ENCODE measurements at places on chromosomes 6 and 20.

- no peak for DNase-seq
Observed at GRCh38 chr20:58645412-58645968, 5.6 kb upstream of the STX16 start.

DNA sequence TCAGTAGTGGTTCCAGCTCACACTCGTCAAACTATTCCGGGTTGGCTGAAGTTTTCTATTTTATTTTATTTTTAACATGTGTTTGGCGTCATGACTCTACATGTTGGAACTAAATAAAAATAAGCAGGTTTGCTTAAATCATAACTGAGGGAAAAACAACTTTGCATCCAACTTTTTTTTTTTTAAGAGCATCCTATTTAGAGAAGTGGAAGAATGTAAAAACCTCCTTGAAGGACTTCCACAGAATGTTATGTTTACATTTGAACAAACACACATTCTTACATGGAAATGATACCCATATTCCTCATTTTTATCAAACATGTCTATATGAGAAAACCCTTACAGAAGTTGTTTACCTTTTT lies 659 bp downstream of the PRDM1 start:
- no peak for DNase-seq

DNA sequence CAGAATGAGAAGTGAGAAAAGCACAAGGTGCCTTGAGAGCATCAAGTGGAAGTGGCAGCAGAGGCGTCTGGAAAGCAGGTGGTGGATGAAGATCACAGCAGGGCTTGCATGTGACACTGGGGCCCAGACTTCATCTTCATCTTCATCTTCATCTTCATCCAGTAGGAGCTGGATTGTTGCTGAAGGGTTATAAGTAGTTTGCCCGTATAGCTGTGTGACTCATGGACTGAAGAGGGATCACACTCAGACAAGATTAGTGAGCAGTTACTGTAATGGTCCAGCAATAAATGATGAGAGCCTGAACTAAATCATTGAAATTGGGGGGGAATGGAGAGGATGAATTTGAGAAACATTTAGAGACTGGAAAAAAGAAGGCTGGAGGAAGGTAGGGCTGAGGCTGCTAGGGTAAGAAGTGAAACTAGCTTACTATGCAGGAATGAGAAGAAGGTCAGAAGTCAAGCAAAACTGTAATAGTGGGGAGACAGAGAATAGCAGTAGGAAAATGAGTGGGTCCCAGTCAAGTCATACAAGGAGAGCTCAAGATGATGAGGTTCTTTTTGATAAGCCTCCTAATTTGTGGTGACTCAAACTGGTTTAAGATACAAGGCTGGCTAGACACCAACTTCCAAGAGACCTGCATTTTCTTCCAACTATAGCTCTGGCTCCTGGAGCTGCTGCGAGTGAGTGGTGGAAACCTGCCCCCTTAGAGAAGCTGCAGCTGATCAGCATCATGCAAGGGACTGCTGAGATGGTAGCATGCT lies 92.3 kb upstream of the BEND6 start:
- no peak for DNase-seq

DNA sequence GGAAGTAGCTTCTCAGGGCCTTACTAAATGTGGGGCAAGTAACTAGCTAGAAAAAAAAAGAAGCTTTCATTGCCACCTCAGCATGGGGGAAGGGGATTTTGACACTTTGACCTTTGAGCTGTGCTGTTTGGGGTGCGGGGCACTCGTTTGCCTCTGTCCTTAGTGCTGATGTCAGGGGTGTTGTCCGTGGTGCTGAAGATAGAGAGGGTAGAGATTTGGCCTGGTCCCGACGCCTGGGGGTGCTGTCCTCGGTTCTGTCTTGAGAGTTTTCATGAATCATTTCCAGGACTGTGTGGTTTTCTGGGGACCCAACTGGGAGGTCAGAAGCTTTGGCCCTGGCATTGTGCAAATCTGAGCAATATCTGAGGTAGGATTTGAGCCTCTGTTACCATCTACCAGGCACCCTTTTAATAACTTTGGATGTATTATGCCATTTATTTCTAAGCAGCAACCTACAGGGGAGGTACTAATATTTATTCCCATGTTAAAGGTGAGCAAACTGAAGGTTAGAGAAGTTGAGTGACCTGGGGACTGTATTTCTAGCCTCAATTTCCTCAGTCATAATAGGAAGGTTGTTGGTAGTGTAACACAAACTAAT lies 78.0 kb downstream of the DLGAP4 start:
- DNase-seq: no peak

GRCh38 chr6:149484733-149485700 lies at the start of gene ZC3H12D:
ZC3H12D (minus strand) TSS chr6:149485014; CDS start chr6:149474543, 10,471 bp downstream.
- no peak for DNase-seq

GRCh38 chr20:57907131-57908000 lies 197.6 kb upstream of the PMEPA1 start:
- no peak for DNase-seq

DNA sequence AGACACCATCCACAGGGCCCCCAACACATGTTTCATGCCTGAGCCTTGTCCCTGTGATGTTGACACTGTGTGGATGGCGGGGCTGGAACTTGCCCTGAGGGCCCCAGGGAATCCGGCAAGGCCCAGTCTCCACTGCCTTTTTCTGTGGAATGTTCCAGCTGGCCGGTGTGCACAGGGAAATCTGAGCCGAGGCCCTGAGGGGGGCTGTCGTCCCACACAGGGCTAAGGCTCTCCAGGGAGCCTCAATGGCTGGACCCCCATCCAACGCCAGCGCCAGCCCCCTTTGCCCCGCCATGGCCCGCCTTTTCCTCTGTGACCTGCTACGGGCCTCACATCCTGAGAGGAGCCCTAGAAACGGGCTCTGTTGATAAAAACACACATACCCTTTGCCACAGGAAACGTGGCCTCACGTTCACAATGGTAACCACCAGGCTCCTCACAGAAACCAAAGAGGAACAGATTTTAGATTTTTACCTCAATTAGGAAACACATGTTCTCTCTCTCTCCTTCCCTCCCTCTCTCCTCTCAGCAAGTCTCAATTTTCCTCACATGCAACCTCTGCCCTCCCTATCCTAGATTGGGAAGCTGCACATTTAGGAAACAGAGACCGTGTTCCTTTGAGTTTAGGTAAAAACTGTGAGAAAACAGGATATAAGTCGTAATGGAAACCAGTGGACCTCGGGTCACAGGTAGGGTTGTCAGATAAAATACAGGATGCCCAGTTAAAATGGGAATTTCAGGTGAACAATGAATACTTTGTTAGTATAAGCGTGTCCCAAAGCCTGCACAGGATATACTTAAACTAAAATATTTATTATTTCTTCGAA lies 13.7 kb upstream of the ZNF831 start:
- DNase-seq: no peak

GRCh38 chr6:79841577-79842375 lies 105.6 kb downstream of the ELOVL4 start:
- DNase-seq: no peak

DNA sequence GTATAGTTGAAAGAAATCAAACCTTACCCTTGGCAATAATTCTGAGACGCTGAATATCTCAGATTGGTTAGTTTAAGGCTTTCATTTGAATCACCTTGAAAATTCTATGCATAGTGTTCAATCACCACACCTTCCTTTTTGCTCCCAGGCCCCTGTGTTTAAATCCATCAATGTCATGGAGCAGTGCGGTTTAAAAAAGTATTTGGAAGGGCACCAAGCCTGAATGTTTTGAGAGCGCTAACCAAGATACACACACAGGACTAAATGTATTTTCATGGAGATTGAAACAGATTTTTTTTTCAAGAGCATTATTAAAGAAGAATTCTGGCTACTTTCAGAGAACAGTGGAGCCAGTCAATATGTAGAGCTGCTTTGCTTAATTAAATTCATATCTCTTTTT lies 195.7 kb downstream of the CENPW start:
- DNase-seq: no peak

DNA sequence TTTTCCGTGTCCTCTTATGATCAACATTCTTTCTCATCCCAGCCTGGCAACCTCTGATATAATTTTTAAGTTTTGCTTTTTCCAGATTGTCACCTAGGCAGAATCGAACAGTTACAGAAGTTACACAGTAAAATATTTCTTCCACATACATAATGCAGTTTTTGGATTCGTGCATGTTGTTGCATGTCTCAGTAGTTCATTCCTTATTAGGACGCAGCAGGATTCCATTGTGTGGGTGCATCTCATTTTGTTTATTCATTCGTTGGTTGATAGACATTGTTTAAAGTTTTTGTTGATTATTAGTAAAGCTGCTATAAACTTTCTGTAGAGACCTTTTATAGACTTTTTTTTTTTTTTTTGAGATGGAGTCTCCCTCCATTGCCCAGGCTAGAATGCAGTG lies 284.3 kb upstream of the FERMT1 start:
- DNase-seq: no peak

GRCh38 chr6:132316970-132317369 lies 84.3 kb downstream of the MOXD1 start:
- no peak for DNase-seq

- no peak for DNase-seq
Observed at GRCh38 chr6:135699705-135700104, 151.8 kb upstream of the PDE7B start.

DNA sequence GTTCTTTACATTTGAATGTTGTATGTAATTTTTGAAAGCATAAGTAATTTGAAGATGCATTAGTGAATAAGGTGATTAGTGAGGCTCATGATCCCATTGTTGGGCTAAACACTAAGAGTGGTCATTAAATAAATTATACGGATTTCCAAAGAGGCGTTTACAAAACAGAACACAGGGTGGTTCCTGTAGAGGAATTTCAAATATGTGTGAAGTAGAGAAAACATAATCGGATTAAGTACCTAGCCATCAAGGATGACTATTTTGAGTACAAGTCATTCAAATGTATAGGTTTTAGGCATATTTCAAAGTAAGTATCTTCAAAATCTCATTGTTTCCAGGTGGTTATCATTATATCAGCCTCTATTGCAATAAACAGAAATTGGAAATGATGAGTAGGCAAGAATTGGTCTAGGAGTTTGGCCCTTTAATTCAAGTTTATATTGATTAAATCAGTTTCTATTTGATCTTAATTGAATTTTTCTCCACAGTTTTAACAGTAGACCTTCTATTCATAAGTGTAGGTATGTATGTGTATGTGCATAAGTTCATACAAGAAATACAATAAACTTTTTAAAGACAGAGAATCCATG lies 94.8 kb downstream of the MYLK4 start:
- no peak for DNase-seq

DNA sequence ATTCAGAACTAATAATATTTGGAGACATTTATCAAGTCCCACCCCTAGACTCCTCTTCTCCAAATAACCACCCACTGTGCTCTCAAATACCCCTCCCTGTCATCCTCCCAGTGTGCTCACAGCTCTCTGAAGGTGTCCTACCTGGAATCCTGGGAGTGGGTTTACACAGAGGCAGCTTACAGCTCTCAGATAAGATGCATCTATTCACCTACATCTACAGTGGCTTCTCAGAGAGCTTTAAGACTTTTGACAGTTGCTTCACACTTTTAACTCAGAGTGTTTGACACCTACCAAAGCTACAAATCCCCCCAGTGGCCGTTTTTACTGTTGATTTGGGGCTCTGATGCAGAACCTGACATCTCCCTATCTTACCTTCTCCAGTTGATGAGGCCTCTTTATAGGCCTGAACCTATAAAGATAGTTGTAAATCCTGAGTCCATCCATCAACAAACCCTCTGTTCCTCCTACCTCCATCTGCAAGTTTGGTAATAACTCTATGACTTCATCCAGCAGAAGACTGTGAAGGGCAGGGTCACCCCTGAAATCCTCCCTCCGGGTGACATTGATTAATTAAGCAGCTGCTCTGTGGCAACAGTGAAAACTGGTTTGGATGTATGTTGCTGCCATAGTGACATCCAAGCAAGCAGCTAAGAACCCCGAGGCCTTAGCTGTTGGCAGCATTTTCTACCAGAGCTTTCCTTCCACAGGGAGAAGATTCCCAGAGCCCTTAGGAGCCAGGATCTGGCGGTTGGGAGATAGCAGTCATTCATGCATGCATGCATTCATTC lies 226.1 kb upstream of the RREB1 start:
- DNase-seq: no peak

DNA sequence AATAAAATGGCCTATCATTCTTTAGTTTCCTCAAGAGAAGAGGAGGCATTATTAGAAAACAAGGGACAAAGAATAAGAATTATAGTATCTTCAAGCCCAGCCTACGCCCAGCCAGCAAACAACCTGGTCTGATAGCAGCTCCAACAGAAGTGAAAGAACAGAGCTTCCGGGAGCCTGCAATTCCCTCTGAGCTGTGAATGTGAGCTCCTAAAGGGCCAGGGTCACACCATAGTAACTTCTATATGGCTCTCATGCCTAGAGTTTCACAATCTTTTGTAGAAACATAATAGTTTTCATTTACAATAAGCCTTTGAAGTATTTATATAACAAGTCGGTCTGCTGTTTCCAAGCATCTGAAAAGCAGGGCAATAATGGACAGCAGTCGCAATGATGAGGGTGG lies 116.5 kb downstream of the SMLR1 start:
- no peak for DNase-seq

DNA sequence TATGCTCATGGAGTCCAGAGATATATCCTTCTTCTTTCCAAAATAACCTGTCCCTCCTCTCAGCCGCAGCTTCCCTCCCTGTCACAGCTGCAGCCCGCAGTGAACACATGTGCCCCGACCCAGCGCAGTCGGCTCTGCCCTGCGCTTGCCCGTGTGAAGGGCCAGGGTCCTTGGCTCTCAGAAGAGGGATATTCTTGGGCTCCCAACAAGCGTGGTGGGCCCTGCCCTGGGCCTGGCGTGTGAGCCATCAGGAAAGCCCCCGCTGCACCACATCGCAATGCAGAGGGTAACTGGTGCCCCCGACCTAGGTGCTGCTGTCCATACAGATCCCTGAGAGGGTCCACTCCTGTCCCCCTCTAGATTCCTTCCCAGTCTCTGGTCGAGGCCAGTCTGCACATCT lies 65.2 kb downstream of the SSR1 start:
- DNase-seq: no peak

GRCh38 chr6:7252390-7252789 lies 60.6 kb downstream of the SSR1 start:
- no peak for DNase-seq

GRCh38 chr20:11128220-11128718 lies 454.5 kb upstream of the JAG1 start:
- no peak for DNase-seq

GRCh38 chr6:28802417-28803336 lies 121.1 kb downstream of the TRIM27 start:
- no peak for DNase-seq

DNA sequence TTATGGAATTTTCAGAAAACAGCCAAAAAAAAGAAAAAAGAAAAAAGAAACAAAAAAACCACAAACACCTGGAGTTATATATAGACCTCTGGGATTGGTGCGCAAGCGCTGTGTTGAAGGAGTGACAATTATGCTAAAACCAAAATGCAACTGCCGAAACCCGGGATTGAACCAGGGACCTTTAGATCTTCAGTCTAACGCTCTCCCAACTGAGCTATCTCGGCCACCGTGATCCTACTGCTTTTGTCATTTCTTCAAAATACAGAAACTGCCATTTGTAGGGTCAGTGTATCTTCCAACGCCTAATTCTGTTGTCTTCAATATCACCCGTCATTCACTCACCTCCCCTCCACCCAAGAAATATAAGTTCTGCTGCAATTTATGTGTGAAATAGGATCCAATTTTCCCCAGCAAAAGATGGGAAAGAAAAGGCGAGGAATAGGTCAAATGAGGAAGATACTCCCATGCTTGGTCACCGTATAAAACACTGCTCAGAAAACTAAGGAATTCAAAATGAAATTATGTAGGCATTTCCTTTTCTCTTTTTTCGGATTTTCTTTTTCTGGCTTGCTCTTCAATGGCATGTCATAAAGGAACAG lies 116.0 kb downstream of the TRIM27 start:
- no peak for DNase-seq
